Ureter (tissue), 1 donor: ENCODE measurements at places on chromosomes 11 and 22. TPM values are rescaled to one million over a fixed set of nuclear protein-coding genes. Genes with fewer than 3 reads are reported as not detected.

DNA sequence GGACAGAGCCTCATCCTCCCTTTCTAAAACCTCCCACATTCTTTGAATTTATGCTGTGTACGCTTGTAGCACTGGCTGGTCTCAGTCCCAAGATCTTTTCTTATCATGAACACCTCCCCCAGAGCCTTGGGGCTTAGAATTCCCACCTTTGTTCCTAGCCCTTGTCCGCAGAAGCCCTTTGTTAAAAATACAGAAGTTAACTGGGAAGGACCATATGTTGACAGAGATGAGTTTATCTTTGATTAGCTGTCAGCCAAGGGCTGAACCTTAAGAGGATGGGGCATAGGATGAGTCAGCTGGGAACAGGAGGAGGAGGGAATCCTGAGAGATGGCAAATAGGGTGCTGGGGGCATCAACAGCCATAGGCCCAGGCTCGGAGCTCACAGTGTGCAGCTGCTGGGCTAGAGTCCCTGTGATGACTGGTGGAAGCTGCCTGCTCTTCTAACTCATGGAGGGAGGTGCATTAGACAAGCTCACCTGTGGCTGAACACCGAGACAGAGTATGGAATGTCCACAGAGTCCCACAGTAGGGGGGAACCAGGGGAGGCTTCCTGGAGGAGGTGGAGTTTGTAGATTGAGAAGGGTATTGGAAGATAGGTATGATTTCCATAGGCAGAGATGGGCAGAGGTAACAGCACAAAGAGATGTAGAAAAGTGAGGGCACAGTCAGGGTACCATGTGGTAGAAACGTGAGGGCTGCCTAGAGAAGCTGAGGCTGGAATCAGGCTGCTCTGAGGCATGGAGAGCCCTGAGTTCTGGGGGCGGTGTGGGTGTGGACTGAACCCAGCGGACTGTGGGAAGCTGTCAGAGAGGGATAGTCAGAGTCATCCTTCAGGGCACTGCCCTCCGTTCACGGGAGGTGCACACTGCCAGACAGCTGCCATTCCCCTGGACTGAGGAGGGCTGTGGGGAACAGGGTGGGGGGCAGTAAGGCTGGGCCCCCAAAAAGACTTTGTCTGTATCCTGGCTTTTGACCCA lies 9.9 kb downstream of the MICAL2 start:
- DNase-seq: no peak

MS4A3 gene
- total RNA-seq: not detected

DNA sequence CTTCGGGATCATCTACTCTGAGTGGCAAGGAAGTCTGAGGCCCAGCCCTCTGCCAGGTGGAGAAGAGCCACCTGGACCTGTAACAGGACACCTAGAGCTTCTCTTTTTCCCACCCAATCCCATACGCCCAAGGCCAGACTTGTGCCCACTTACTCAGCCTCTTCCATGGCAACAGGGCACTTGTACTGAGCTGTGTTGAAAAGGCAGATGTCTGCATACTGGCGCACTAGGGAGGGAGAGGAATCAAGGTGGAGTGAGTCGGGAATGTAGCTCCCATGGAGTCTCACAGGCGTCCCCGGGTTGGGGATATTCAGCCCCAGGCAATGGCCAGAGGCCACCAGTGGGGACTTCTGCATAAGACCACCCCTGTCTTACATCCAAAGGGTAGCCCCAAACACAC lies 36.1 kb downstream of the TPBGL start:
- DNase-seq: peak; percentile 20

DNA sequence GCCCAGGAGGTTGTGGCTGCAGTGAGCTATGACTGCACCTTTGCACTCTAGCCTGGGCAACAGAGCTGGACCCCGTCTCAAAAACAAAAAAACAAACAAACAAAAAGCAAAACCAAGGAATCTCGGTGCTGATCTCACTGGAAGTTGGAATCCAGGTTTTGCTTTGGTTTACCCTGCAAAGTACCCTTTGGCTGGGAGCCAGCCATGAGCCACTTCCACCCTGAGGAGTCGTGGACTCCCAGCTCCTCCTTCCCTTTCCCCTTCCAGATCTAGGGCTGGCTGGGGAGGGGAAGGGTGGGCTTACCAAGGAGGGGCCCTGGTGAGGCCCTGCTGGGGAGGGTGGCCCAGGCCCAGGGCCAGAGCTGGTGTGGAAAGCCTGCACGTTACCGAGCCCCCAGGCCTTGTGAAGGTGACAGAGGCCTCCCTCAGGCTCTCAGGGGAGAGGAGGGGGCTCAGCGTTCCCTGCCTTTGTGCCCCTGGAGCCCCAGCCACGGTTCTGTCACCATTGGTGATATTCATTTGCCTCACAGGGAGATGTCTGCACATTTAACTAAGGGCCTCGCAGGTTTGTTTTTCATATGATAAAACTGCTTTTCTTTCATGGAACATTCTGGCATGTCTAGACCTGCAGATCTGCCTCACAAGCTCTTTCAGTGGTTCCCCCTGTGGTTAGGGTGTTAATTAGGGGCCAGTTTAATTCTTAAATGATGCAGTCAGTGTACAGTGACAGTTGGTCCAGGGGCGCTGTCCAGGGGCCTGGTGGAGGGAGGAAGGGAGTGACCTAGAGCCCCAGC lies 29.0 kb downstream of the FBLN1 start:
- no peak for DNase-seq

CFAP300 gene
- total RNA-seq: 9.7 TPM

DNA sequence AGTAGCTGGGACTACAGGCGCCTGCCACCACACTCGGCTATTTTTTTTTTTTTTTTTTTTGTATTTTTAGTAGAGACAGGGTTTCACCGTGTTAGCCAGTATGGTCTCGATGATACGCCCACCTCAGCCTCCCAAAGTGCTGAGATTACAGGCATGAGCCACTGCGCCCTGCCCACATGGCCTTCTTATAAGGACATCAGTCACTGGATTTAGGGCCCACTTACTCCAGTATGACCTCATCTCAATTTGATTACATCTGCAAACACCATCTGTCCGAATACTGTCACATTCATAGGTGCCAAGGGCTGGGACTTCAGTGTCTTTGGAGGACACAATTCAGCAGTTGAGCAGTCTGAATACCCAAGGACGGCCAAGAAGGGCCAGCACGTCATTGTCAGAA lies 8.2 kb upstream of the PRR5 start:
- DNase-seq: no peak

GRAP2 gene
- total RNA-seq: 7.9 TPM

PIK3C2A gene
- 97.3 TPM for total RNA-seq

DNA sequence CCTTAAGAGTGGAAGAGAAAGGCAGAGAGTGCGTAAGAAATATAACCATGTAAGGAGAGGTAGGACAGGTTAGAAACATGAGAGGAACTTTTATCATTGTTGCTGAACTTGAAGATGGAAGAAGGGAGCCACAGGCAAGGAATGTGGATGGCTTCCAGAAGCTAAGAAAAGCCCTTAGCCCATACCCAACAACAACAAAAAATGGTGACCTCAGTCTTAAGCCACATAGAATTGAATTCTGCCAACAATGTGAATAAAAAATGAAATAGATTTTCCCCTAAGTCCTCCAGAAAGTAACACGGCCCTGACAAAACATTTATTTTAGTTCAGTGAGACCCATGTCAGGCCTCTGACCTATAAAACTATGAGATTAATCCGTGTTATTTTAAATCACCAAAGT lies 767.3 kb downstream of the FAM181B start:
- DNase-seq: no peak

SAMM50 gene
- 38.7 TPM for total RNA-seq

DNA sequence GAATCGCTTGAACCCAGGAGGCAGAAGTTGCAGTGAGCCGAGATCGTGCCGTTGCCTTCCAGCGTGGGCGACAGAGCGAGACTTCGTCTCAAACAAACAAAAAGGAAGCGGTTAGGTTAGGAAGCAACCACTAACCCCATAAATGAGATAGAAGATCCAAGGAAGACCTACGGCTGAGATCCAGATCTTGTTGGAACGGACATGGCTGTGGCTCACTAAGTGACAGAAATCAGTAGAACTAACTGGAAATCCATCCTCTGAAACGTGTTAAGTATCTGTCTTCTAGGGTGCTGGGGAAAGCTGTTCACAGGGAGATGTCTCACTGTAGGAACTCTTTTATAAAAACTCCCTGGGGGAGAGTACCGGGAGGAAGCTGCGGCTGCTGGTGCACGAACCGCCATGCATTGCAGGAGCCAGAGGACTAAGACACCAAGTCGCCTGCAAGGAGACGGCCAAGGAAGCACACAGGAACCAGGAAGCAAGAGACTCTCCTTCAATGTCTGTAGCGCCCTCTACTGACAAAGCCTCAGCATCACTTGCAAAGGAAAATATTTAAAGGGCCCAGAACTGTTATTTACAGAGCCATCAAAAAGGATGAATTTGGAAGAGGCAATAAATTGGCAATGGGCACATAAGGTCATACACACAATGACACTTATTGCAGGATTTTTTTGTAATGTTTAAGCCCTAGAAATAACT lies 16.9 kb upstream of the SPTY2D1 start:
- no peak for DNase-seq
